SW 1271 (cell line): ENCODE measurements at places on chromosomes 6 and 20.

DNA sequence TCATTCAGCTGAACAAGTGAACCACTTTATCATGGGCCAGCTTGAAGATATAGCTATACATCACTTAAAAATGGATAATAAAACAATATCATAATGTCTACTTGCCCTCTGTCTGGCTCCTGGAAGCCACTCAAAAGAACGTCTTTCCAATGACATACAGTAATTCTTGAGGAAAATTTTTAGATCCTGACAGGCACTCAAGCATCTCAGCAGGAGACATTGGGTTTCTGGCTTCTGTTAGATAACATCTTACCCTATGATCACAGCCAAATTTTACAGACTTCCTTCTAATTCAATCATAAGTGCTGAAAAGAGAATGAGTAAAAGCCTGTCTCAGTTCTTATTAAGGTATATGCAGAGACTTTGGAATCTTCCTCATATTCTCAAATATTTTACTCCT lies 330 bp downstream of the CGA start:
- no peak for DNase-seq

DNA sequence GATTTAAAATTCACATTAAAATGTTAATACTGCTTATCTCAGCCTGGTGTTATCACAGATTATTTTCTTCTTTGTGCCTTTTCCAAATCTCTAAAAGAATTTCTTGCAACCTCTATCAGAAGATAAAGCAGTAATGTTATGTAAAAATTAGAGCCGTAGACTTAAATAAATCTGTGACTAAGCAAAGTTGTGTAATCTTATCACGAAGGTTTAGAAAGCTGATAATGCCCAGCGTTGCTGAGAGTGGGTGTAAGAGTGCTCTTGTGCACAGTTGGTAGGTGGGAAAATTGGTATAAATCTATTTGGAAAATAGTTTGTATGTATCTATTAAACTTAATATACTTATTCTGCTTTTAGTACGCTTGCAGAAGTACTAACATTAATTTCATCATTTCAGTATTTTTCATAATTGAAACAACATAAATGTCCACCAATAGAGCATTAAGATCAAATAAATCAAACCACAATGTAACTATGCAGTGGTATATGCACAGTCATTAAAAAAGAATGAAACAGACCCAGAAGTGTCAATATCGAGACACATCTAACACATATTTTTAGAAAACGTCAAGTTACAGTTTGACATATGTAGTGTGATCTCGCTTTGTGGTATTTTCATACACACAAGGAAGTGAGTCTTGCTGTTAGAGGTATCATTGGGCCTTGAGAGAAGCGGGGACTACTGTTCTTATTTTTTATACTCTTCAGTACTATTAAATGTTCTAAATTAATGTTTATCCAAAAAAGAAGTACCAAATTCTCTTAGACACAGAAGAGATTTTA lies 54.4 kb upstream of the PBOV1 start:
- no peak for DNase-seq

GRCh38 chr6:121157906-121158305 lies 176.4 kb downstream of the TBC1D32 start:
- no peak for DNase-seq

DNA sequence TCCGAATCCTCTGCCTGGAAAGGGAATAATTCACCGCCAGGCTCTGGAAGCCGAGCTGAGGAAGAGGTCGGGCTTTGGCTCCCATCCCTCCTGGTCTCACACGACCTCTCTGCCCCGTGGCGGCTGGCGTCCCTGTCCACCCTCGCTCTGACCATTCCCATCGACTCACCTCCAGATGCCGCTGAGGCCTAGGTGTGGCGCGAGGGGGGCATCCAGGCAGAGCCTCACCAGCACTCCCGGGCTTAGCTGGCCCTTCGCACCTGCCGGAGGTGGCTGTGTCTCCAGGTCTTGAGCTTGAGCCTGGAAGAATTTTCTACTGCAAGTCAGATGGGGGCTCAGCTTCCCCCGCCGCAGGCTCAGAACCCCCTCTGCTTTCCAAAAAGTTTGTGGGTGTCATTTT lies 28.5 kb upstream of the SMOC2 start:
- DNase-seq = no peak

- no peak for DNase-seq
These were observed 898 bp downstream of the XRN2 start for GRCh38 chr20:21303872-21304586.

- DNase-seq = no peak
These were observed 31.1 kb downstream of the NTSR1 start for GRCh38 chr20:62739581-62740285.

DNA sequence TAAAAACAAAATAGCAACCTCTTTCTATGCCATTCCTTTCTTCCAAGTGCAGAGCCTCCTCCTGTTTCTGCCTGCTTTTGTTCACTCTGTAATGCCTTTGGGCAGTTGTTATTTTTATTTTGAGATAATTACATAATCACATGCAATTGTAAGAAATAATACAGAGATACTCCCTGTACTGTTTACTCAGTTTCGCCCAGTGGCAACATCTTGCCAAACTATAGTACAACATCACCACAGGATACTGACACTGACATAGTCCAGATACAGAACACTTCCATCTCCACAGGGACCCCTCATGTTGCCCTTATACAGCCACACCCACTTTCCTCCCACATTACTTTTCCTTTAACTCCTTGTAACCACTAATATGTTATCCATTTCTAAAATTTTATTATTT lies 59.7 kb downstream of the BANF2 start:
- no peak for DNase-seq

GRCh38 chr6:7112741-7113313 lies 5.1 kb downstream of the RREB1 start:
- DNase-seq = no peak

DNA sequence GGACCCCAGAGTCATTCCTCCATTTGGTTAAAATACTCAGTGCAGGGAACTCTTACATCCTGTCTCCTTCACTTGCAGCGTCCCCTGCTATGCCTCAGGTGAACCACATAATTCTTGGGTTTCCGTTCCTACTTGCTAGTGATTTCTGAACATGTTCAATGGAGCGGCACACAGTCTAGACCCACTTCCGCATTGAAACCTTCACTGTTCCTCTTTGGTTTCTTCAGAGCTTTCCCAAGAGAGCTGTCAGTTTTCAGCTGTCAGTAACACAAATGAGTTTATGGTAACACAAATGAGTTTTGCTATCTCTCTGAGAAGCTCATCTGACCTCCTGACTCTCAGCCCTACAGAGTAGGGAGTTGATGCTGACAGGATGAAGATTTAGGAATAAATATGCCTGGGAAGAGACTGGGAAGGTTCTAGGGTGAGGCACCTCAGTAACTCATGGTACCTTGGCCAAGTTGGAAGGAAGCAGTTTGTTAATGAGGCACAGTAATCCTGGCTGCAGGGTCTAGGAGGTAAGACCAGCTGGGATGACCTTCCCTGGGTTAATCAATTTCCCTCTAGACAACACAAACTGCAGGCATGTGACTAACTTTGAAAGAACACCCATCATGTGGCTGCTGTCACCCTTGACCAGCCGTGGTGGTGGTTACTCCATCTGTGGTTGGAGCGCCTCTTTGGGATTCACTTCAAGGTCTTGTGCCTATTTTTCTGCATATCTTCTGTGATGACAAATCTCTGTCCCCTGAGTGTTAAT lies 5.4 kb downstream of the SYS1 start:
- DNase-seq = no peak

GRCh38 chr6:135617222-135617621 lies 119.7 kb upstream of the AHI1 start:
- no peak for DNase-seq

DNA sequence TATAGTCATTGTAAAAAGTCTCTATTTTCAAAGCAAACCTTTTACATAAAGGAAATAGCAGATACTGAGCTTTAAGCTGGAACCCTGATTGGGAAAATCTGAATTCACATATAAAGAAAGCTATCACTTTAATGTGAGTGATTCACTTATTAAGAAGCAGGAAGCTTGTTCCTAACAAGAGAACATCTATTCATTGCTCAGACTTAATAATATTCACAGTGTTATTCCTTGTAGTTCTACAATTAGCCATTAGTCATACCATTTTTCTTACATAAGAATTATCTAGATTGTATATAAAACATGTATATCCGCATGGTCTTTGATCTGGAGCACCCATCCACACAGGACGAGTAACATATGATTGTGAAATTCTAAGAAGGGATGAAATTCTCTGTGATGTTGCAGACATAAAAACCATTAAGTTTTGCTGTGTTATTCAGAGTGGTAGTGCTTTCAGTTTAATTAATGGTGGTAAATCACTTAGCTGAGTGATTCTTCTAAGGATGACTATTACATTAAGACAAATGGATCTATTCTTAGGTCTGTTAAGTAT lies 71.1 kb upstream of the FOXQ1 start:
- DNase-seq = no peak

DNA sequence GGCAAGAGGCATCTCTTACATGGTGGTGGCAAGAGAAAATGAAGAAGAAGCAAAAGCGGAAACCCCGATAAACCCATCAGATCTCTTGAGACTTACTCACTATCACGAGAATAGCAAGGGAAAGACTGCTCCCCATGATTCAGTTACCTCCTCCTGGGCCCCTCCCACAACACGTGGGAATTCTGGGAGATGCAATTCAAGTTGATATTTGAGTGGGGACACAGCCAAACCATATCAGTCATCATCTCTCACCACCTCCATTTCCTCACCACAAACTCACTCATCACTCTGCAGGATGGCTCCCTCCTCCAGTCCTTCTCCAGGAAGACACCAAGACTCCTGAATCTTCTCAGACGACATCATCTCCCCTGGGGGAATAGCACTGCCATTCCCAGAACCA lies 25.8 kb upstream of the SLC16A10 start:
- DNase-seq = no peak

GRCh38 chr6:119145111-119145510 lies 66.6 kb upstream of the FAM184A start:
- no peak for DNase-seq

- no peak for DNase-seq
These were observed 72.6 kb downstream of the SHPRH start for GRCh38 chr6:145891565-145891964.

- DNase-seq = no peak
These were observed 30.9 kb downstream of the SRC start for GRCh38 chr20:37376791-37377190.

GRCh38 chr6:102553214-102553613 lies 1159.7 kb downstream of the GRIK2 start:
- no peak for DNase-seq

DNA sequence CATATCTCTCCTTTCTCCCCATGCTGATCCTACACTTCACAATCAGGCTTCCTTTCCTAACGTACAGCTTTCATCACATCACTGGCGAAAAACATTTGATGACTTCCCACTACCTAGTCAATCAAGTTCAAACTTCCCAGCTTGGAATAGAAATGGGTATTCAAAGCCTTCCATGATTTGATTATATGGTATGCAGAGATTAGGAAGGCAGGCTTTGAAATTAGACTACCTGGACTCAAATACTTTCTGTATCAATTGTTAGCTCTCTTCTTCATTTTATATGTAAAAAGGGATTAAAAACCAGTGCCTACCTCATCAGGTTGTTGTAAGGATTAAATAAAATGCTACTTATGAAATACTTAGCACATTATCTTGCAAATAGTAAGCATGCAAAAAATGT lies 7.7 kb downstream of the NCOA6 start:
- DNase-seq = no peak

DNA sequence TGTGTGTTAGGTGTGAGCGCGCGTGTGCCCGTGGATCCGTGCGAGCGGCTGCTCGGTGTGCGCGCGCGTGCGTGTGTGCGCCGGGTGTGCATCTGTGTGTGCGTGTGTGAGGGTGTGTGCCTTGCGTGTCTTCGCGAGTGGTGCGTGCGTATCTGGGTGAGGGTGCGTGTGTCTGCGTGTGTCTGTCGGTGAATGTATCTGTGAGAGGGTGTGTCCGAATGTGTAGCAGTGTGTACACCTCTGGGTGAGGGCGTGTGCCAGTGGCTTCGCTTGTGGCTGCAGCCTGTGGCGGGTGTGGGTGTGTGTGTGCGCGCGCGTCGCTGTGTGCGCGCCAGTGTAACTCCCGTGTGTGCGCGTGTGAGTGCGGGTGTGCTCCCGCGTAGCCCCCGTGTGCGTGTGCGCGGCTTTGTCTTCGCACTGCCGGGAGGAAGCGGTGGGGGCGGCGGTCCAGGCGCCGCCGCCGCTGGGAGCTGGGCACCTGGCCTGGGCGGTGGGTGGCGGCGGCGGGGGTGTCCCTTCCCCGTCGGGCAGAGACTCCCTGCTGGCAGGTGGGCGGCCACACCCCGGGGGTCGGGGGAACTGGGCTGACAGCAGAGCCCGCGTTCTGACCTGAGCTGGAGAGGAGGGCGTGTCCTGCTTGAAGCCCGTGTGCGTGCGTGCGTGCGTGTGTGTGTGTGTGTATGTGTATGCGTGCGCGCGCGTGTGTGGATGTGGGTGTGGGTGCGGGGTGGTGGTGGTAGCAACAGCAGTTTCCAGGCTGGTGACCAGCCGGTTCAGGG lies 61.3 kb upstream of the EPB41L1 start:
- DNase-seq = no peak

GRCh38 chr20:21632735-21633053 lies 72.8 kb upstream of the PAX1 start:
- no peak for DNase-seq

DNA sequence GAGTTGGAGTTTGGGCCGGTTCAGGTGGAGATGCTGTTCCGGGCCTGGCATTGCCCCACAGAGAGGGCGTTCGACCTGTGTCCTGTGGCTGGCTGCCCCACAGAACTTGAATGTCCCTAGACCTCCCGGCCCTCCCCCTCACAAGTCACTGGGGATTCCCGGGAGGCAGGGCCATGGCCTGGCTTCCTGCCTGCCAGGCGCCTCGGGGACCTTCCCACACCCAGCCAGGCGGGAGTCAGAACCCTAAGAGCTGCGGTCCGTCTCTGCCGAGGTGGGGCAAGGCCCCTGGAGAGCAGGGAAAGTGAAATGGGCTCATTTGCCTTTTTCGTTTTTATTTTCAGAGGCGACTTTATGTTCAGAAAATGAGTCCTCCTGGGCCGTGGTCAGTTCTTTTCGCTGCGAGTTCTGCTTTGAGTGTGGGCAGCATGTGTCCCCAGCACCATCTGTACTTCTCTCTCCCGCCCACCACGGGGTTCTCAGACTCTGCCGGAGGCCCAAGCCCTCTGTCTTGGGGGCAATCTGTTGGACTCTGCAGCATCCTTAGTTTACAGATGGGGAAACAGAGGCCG lies 8.5 kb downstream of the RBM38 start:
- DNase-seq = no peak

- no peak for DNase-seq
These were observed 186.2 kb upstream of the ZNF217 start for GRCh38 chr20:53779822-53780221.

DNA sequence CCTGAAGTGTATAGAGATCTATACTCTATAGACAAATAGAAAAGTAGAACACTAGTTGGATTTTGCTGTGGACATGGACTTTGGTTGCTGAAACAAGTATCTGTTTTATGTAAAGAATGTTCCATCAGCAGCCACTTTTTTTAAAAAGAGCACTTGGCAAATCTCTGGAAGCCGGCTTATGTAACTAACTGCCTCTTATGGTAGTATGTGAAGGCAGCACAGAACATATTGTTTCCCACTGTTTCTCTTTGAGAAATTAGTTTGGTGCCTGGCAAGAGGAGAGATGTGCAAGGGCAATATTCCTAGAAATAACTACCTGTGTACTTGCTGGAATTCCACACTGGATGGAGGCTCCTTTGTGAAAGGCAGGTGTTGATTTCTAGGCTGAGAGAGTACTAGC lies 242.3 kb upstream of the PREP start:
- DNase-seq = no peak

- DNase-seq = no peak
These were observed 20.9 kb downstream of the IGF2R start for GRCh38 chr6:159989492-159990480.

GRCh38 chr6:33279257-33279695 lies 2.4 kb downstream of the B3GALT4 start:
- DNase-seq = no peak

- DNase-seq = no peak
These were observed 144.9 kb downstream of the SOX4 start for GRCh38 chr6:21738180-21739094.
